ENCODE measurements at places on chromosomes 4 and X.

DNA sequence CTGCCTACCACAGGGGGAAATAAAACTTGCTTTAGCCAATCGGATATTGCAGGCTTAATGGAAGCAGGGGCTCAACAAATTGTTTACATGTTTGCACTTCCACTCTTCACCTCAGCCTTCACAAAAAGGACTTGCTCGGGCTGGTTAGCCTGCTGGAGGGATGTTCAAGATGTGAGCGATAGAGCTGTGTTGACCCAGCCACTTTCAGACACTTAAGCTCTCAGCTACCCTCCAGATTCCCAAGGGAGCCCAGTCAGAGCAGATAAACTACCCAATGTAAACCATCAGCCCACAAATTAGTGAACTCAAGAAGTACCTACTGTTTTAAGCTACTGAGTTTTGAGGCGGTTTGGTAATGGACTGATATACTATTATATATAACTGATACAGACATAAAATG, 508.4 kb upstream of the FTHL17 start:
- DNase-seq, result no peak

DNA sequence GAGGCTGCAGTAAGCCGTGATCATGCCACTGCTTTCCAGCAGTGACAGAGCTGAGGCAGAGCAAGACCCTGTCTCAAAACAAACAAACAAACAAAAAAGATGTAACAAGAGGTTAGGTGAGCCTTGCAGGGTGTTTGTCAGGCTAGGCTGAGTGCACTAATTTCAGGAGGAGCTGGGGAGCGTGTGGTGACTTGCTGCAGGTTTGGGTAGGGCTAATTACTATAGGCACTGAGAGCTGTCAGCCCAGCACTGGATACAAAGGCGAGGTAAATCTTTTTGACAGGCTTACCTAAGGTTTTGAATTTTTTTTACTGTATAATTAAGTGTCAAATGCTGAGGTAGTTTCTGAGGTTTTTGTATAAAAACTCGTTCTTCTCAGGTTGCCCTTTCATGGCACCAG, 29.8 kb upstream of the SH3D19 start:
- DNase-seq, result no peak

DNA sequence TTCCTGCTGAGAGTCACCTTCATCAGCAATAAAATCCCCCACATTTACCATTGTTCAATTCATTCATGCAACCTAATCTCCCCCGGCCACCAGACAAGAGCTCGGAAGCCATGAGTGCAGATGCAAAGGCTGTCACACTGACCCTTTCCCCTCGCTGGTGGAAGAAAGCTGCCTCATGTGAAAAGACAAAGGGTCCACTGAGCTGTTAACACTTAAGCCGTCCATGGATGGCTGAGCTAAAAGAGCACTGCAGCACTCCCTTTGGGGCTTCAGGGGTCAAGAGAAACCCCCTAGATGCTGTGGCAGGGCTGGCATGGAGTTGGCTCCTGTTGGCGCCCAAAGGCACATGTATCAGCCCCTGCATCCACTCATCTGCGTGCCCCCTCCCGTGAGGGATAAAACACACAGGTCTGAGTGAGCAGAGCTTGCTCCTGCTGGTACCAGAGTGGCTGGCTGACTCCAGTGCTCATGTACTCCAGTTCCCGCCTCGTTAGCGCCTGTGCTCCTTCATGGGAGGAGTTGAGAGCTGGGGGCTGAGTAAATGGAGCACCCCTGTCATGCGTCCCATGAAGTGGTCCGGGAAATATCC, 216.5 kb downstream of the PDHA2 start:
- DNase-seq, result no peak

DNA sequence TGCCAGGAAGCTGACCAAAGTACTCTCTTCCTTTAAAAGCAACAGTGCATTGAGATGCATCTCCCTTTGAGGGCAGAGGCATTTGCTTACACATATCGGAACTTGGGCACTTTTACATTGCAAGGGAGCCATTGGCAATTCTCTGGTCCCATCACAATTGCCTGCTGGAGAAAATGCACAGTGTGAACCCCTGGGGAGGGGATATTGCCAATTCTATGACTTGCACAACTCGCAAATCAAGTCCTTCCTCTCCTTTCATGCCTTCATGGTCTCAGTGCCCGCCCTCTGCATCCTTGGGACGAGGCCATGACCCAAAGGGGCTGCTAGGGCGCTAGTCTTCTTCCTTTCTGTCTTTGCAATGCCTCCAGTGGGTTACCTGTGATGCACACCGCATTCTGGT, 14.9 kb upstream of the PDZD4 start:
- no peak for DNase-seq

- DNase-seq, result no peak
These were observed 568 bp downstream of the FHDC1 start for GRCh38 chr4:152936446-152937335.

GRCh38 chr4:33485111-33485510, 2759.2 kb downstream of the ARAP2 start:
- DNase-seq, result no peak

DNA sequence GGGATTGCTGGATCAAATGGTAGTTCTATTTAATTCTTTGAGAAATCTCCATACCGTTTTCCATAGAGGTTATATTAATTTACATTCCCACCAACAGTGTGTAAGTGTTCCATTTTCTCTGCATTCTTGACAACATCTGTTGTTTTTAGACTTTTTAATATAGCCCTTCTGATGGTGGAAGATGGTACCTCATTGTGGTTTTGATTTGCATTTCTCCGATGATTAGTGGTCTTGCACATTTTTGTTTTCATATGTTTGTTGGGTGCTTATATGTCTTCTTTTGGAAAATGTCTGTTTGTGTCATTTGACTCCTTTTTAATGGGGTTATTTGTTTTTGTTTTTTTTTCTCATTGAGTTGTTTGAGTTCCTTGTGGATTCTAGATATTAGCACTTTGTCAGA, 75.3 kb upstream of the PUDP start:
- DNase-seq, result no peak

DNA sequence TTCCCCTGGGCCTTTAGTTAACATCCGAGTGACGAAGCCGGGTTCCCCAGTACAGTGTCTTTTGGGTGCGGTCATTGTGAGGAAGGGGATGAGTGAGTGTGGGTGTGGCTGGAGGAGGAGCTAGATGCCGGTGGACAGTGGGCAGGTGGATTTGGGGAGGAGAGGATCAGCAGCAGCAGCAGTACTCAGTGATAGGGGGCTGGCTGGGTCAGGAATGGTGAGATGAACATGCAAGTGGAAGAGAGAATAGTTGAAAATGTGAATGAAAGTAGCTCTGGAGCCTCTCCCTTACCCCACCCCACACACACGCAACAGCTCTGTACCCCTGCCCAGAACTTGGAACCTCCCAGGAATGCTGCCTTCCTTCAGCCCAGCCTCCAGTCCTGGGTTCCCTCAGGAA, 4.5 kb downstream of the TSR2 start:
- no peak for DNase-seq

- no peak for DNase-seq
These were observed 98.9 kb downstream of the TLL1 start for GRCh38 chr4:165971933-165972332.

GRCh38 chr4:2875556-2875955, 31.9 kb downstream of the ADD1 start:
- DNase-seq, result no peak

GRCh38 chrX:2430265-2430825, 70.4 kb downstream of the DHRSX start:
- no peak for DNase-seq

- DNase-seq, result no peak
These were observed 1.7 kb downstream of the PDLIM5 start for GRCh38 chr4:94453391-94453963.

DNA sequence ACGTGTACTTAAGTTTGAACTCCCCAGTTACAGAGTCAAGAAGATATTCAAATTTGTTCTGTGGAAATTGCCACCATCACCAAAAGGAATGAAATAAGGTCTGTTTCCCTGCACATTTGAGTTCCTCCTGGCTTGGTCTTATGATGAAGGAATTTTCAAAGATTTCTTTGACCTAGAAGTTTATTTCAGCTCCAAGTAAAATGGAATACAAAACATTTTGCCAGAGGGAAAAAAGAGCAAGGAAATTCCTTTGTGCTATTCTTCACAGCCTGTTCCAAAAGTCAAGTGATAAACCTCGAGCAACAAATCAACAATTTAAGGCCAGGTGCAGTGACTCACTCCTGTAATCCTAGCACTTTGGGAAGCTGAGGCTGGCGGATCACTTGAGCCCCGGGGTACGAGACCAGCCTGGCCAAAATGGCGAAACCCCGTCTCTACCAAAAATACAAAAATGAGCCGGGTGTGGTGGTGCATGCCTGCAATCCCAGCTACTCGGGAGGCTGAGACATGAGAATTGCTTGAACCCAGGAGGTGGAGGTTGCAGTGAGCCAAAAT, 3.4 kb downstream of the NKRF start:
- DNase-seq, result no peak
